ENCODE measurements at places on chromosomes 2 and 18.

GRCh38 chr2:216151313-216152025, 42.3 kb downstream of the XRCC5 start:
- DNase-seq: no peak

DNA sequence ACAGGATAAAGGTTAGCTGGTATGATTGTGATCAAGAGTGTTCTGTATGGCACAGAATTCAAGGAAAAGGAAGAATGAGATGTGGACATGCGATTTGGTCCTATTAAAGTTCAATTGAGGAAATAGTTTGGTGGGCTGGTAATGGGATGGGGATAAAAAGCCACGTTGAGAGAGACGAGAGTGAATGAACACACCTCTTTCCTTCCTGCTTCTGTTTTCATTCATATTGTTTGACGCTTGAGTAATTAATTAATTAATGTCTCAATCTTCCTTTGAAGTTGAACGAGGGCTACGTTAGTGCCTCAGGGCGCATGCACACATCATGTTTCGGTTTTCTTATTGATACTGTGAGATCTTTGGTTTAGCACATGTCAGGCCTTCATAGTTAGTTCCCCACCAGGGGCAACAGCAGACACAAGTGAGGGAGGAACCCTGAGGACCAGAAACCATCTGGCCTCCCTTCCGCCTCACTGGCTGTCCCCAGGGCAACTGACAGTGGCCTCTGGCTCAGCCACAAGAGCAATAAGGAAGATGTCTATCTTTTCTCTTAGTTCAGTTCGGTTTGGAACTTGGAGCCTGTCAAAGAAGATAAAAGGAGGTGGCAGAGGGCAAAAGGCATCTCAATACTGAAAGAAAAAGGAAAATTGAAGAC, 116.0 kb downstream of the LIPG start:
- DNase-seq: no peak

- no peak for DNase-seq
These were observed 311.6 kb upstream of the REV1 start for GRCh38 chr2:99801327-99801901.

GRCh38 chr2:9764153-9764778, 79.0 kb upstream of the TAF1B start:
- no peak for DNase-seq

DNA sequence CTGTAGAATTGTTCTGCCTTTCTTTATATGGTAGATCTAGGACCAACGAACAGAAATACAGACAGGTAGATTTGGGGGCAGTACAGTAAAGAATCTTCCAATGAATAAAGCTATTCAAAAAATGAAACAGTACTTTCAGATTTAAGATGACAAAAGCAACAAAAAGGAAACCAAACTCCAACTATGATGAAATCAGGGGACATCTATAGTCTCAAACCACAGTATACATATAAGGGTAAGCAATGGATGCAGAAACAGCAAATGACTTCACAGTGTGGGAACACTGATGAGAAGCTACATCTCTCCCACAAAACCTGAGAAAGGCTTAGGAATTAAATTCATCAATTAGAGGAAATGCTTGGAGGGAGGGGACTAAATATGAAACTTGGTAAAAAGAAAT, 202.5 kb downstream of the CTNNA2 start:
- no peak for DNase-seq

DNA sequence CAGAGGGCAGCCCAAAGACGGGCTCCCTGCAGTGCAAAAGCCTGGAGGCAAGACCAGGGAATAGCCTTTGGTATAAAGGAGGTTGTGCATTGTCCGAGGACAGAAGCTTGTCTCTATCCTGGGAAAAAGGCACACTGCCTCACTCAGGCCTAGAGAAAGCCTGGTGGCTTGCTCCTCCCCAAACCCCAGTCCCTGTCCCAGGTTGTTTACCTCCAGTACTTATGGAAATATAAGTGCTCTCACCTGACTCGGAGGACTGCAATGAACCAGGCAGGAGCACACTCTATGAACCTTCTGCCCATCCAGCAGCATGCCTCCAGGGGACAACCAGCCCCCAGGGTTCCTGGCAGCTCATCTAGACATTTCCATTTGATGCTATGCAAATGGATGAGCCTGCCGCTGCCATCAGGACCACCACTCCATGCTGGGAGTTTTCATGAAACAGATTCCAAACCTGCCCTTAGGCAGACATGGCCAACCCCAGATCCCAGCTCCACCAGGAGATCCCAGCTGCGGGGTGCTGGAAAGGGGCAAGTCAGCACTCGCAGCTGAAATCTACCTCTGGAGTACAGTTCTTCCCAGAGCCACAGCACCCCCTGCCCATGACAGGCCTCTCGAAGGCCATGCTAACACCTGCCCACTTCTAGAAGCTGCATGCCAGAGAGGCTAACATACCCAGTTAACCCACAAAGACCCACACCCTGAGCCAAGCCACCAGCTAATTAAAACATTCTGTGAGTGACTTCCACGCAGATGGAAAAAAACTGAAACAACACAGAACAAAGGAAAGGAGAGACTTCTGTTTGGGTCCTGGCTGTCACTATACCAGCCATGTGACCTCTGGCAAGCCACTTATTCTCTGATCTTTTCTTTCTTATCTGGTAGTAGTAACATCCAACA, 101.7 kb downstream of the TTC32 start:
- DNase-seq: no peak

DNA sequence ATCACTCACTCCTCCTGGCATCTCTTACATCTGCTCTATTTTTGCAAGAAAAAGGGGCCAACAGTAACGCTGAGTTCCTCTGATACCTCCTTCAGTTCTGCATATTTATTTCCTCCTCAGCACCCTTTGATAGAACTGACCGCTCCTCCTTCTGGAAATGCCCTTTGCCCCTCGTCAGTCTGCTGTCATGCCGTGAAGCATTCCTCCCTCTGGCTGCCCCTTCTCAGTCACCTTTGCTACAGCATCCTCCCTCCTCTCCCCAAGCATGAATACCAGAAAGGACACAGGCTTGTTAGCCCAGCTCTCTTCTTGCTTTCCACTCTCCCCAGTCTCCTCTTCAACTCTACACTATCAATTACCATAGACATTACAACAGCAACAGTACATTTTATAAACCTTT, 135.4 kb downstream of the NBAS start:
- DNase-seq: no peak

DNA sequence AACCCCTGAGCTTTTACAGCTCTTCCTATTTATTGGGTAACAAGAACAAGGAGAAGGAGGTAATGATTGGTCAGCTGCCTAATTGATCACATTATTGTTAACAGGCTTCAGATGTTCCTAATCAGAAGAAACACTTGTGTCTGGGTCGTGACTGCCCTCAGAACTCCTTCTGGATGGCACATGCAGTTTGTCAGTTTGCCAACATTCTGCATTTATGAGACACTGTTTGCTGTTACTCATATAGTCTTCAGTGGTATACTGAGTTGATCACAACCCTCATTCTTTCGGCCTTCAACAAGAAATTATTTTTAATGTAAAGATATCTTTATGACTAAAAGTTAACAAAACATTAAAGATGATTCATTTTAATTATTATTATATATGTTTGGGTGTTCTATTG, 95.7 kb upstream of the DOCK10 start:
- no peak for DNase-seq

DNA sequence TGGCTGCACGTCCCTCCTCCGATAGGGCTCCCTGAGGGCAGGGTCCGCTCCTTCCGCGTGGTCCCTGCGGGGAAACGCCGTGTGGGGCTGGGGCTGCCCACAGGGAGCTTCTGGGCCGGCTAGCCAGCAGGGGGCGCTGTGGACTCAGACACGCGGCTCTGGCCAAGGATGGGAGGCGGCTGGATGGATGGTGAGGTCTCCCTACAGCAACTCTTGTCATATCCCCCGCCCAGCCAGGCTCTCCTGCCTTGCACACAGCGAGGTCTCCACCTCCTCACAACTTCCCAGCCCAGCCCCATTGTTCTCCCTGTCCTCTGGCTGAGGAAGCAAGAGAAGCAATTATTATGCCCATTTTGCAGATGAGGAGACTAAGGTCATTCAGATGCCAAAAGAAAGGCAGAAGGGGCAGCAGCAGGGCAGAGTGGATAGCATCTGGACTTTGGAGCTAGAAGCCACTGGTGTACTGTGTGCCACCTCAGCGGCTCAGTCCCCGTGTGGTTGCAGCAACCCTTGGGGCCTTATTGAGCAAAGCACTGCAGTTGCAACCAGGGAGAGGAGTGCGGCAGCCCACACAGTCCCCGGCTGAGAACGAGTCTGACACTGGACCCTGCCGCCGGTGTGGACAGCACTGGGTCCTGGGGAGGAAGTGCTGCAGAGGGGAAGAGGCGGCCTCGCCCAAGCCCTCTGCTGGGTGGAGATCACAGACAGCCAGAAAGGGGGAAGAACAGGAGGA, 99.0 kb downstream of the ZFP36L2 start:
- DNase-seq: peak; percentile 95

DNA sequence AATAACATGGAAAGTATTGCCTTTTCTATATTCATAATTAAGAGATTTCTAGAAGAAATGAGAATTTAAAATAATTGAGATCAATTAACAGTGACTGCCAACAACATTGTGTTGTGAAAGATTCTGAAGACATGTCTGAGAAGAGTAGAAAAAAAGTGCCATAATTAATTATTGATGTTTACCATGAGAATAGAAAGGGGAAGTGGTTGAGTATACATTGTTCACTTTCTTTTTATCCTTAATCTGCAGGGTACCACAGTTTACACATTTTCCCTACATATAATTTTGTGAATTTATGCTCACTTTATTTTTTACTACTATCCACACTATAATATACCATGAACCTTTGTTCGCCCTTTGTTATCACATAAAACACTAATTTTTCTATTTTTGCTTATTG, 47.1 kb upstream of the UBE2E3 start:
- no peak for DNase-seq

DNA sequence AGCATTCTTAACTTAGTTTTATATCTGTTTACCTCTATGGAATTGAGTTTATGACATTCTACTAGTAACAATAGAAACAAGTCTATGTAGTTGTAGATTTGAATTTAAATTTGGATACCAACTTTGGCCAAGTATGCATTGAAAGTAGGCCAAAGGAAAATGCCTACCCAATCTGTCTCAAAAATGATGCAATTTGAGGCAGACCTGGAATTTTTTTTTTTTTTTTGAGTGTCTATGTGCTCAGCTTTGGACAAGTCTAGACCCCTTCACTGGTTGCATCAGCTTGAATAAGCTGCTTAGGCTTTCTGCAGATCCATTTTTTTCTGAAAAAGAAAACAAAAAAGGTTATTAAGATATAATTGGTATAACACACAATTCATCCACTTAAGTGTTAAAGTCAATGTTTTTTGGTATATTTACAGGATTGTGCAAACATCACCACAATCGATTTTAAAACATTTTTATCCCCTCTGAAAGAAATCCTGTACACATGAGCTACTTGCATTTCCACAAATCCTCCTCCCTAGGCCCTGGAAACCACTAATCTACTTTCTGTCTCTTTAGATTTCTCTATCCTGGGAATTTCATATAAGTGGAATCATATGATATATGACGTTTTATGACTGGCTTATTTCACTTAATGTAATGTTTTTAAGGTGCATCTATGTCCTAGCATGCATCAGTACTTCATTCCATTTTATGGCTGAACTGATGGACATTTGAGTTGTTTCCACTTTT, 185.1 kb upstream of the CCDC68 start:
- no peak for DNase-seq

- no peak for DNase-seq
These were observed 79.6 kb downstream of the SKA1 start for GRCh38 chr18:50454387-50454988.

DNA sequence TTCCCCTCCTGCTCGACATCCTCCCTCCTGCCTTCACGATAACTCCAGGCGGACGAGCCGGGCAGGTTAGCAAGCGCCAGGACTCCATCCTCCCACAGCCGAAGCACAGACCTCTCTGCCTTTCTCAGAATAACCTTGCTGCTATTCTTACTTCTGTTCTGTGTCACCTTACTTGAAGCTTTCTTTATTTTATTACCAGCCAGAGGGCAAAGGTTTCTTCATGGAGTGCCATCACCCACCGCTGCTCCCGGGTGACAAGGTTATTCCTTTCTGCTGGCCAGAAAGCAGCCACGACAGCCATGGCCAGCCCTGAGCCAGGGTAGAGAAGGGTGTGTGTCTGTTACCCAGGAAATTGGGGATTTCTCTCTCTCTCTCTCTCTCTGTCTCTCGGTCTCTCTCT, 227.1 kb downstream of the ANAPC1 start:
- DNase-seq: no peak

- DNase-seq: no peak
These were observed 44.9 kb upstream of the SIGLEC15 start for GRCh38 chr18:45780568-45780967.

- DNase-seq: no peak
These were observed 408.6 kb downstream of the GALR1 start for GRCh38 chr18:77658299-77658662.

- DNase-seq: no peak
These were observed 348.3 kb upstream of the DSEL start for GRCh38 chr18:67864677-67865340.

DNA sequence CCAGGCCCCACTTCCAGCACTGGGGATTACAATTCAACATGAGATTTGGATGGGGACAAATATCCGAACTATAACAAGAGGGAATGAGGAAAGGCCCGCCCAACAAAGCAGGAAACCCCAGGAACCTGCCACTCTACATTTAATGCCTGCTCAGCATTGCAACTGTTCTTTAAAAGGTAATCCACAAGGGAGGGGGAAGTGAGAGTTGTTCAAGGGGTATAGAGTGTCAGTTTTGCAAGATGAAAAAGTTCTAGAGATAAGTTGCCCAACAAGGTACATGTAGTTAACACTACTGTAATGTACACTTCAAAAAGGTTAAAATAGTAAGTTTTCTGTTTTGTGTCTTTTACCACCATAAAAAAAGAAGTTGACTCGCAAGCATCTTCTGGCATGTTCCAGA, 137.6 kb downstream of the MBD2 start:
- no peak for DNase-seq

DNA sequence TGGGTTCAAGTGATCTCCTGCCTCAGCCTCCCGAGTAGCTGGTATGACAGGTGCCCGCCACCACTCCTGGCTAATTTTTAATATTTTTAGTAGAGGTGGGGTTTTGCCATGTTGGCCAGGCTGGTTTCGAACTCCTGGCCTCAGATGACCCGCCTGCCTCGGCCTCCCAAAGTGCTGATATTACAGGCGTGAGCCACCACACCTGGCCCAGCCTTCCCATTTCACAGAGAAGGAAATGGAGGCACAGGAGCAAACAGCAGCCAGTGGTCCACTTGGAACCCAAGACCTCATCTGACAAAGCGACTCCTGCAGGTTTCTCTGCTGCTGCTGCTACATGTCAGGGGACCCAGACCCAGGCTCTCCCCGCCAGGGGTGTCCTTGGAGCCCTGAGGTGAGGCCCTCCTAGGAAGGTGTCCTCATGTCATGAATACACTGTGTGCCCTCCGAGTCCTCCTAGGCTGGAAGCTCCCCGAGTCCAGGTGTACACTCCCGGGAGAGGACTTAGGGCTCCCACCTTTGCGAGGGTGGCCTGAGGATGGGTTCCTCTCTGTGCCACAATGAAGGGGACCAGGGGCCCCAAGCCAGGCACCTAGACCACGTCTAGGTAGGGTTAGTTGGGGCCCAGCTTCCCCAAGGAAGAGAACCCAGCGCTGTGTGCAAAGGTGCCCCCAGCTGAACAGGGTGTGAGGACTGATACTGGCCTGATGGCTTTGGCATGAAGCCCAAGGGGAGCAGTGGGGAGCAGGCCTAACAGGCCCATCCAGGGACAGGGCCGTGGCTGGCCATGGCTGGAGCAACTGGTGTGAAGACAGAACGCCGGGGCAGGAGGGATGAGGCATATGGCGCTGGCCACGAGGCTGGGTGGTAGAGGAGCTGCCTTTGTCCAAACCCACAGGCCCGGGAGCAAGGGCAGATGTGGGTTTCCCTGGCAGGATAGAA, 56.1 kb downstream of the HS6ST1 start:
- DNase-seq: no peak

Data from CD4-positive, alpha-beta T cell treated with Interleukin-17A for 4 hours (primary cell).